ENCODE measurements at places on chromosomes 11 and 22.

DNA sequence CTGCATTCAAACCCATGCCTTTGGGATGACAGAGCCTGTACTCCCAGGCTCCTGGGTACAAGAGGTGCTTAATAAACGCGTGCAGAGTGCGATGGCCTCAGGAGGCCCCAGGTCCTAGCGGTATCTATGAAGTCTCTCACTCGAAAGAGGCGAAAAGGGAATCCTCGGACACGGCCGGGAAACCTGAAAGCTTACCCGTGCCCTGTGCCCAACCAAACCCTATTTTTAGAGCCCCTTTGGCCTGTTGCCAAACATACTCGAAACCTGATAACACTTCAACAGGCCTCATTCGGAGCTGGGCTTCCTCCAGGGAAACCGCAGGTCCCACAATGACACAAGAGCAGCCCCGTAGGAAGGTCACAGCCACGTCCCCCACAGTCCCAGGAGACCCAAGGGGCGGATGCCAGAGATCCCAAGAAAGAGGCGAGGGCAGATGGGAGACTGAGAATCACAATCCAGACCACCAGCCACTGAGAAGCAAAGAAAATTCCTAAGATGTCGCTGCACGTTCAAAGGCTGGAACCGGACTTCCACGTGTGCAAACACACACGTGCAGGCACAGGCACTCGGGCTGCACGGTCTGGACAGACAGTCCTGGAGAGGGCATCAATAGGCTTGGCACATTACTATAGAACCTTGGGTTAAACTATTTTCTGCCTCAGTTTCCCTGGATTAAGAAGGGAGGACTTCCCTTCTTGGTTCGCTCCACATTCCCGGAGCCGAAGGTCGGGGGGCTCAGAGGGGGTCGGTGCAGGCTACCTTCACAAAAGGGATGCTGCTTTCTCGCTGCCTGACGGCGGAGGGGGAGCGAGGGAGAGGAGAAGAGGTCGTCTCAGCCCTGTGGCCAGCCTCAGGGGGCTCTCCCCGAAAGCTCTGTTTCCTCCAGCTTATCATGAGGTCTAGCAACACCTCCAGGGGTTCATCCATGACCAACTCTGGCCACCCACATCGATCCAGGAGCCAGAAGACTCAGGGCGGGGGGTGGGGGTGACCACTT, 8.2 kb downstream of the PDGFB start:
- no peak for DNase-seq

DNA sequence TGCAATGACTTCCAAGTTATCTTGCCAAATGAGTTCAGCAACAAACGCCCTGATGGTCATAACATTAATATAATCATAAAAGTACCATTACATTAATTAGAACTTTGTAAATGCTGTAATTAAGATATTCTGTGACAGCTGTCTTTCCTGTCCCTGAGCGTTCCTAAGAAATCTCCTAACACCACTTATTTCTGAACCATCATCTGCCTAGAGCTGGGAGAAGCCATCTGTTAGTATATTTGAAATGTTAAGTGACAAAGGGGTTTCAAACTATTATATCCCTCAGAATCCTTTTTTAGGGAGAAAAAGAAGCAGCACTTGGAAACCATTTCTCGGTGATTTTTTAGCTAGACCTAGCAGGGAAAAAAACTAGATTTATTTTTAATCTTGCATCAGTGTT, 657.5 kb downstream of the FAM181B start:
- DNase-seq = no peak

GRCh38 chr11:70244698-70245097, 25.8 kb upstream of the PPFIA1 start:
- no peak for DNase-seq

DNA sequence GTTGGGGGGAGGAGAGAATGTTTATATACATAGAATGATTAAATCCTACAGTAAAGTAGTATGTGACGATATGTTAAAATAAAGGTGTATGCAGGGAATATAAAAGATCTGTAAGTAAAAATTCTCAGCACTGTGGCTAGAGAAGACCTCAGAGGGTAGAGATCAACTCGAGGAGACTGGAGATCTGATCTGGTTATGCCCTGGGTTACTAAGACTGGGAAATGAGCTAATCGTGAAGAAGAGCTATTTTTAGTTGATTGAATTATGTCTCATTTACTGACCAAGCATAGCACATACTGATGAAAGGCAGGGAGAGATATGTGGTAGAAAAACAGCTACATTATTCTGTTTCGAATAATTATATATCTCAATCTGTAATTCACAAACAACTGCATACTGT, 42.8 kb upstream of the ALKBH3 start:
- no peak for DNase-seq

DNA sequence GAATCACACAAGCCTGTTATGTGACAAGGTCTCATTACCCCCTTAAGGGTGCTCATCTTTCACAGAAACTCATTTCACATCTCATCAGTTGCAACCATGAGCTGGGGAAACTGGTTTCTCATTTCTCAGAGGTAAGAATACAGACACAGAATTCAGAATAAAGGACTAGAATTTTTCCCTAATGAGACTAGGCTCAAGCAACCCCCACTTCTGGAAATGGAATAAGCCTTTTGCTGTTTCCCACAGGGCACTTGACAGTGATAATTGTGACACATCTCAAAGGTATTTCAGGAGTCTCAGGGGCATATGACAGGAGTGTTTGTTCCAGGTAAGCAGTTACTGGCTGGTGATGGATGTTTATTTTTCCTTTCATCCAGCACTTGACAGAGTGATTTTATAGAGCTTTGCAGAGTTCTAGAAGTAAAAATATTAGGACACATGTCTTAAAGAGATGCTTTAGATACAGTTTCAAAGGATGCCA, 112.9 kb upstream of the DDI1 start:
- no peak for DNase-seq

DNA sequence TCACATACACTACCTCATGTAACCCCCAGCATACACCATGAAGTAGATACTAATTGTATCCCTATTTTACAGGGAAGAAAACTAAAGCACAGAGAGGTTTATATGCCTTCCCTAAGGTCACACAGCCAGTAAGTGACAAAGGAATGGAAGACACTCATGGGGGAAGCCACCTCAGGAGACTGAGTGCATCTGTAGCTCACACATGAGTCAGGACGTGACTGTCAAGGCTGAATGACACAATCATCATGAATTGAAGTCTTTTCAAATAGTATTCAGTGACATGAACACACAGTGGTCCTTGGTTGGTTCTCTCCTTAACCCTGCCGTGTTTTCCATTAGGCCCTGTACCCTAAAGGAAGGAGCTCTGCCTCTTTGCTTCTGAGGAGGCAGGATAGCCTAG, 463.0 kb downstream of the NTM start:
- no peak for DNase-seq

DNA sequence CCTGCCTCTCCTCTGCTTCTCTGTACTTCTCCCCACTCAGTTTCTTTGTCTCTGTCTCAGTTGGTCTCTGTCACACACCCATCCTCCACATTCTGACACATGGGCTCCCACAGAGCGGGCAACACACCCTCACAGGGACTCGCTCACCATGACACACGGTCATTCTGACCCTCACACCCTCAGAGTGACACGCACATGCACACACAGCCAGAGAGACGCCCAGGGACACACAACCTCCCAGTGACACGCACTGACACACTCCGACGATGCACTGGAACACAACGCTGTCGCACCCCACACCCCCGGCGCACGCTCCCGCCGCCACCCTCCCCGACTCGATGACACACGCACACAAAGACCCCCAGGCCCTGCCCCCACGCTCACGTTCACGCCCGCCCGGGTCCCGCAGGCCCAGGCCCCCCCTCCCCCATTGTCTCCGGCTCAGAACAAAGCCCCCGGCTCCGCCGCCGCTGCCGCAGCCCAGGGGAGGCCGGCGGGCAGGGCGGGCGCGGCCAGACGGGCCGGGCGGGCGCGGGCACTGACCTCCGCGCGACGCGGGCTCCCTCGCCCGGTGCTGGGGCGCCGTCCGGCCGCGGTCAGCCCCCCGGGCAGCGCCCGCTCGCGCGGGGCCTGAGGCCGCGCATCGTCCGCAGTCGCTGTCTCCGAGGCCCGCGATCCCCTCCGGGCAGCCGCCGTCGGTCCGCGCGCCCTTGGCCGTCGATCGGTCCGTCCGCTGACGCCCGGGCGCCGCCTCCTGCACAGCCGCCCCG, 404 bp downstream of the DCHS1 start:
- DNase-seq = no peak

DNA sequence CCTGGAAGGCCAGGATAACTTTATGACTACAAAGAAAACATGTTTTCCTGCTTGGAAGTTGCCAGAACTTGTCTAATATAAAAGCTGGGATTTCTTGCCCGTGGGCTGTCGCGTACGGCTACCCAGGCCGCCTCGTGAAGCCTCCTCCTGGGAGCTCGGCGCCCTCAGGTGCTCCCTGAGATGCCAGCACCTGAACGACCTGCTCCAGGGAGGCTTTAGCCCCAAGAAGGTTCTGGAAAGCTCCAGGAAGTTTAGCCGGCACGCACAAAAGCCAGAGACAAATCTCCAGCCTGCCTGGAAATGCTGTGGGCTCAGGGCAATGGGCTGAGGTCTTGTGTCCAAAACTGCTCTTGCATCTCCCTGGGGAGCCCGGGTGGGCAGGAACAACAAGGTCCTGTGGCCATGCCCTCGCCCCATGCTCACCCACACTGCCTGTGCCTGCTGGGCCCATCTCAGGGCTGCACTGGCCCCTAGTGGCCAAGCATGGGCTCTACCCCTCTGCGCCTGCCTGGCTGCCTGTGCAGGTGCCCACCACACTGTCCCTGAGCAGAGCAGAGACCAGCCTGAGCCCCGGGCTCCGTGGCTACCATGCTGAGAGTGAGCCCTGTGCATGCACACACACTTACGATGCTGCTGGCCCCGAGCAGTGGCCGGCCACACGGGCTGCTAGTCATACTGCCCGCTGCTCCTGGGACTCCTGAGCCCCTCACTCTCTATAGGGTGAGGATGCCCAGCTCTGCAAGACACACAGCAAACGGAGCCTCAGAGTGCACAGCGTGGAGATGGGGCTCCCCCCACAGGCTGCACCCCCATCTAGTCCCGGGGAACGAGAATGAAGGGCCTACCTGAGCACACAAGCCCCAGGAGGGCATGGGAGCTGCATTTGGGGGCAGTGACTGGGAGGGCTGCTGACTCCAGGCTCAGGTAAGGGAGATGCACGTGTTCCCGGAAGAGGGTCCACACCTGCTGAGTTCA, 4.9 kb upstream of the CELSR1 start:
- peak; percentile 50 for DNase-seq

- DNase-seq = no peak
Measured at GRCh38 chr11:134257101-134257500, 3.7 kb downstream of the ACAD8 start.

GRCh38 chr11:47125083-47125482, 51.6 kb downstream of the ARFGAP2 start:
- DNase-seq = no peak

GRCh38 chr11:134398644-134399292, 13.3 kb downstream of the B3GAT1 start:
- no peak for DNase-seq

DNA sequence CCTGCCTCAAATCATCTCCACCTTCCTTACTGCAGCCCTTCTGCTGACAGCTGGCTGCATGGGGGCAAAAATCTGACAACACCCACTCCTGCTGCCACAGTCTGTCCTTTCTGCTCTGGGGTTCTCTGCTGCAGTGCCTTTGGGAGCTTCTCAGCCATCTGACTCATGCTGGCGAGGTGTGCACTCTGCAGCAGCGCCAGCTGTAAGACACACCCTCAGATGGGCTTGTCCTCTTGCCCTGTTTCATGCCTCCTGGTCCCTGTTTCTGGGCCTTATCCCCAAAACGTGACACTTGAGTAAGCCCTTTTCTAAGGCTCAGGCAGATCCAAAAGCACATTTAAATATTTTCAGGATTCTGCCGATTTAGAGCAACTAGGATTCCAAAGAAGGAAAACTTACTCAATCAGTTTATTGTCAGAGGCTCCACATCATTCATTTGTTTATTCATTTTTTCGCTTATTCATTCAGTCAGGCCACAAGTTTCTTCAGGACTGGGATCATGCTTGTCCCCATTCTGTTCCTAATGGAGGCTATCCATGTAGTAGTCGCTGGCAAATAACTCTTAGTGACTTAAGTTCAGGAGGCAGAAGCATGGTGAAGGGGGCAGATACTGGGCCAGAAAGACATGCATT, 60.2 kb downstream of the SMIM38 start:
- DNase-seq = no peak

- peak; percentile 19 for DNase-seq
Measured at GRCh38 chr11:118437208-118438125, 1.2 kb downstream of the KMT2A start.

- no peak for DNase-seq
Measured at GRCh38 chr11:93291110-93291509, 39.4 kb upstream of the DEUP1 start.

DNA sequence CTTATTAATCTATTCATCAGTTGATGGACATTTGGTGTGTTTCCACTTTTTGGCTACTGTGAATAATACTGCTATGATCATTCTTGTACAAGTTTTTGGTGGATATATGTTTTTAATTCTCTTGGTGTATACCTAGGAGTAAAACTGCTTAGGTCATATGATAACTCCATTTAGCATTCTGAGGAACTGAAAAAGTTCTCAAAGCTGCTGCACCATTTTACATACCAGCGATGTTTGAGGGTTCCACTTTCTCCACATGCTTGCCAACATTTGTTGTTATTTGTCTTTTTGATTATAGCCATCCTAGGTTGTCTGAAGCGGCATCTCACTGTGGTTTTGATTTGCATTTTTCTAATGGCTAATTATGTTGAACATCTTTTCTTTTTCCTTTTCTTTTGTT, 4.1 kb upstream of the ACER3 start:
- DNase-seq = no peak

GRCh38 chr11:81380395-81380794, 1353.3 kb downstream of the FAM181B start:
- DNase-seq = no peak

GRCh38 chr11:29781268-29781667, 235.6 kb downstream of the KCNA4 start:
- DNase-seq = no peak

DNA sequence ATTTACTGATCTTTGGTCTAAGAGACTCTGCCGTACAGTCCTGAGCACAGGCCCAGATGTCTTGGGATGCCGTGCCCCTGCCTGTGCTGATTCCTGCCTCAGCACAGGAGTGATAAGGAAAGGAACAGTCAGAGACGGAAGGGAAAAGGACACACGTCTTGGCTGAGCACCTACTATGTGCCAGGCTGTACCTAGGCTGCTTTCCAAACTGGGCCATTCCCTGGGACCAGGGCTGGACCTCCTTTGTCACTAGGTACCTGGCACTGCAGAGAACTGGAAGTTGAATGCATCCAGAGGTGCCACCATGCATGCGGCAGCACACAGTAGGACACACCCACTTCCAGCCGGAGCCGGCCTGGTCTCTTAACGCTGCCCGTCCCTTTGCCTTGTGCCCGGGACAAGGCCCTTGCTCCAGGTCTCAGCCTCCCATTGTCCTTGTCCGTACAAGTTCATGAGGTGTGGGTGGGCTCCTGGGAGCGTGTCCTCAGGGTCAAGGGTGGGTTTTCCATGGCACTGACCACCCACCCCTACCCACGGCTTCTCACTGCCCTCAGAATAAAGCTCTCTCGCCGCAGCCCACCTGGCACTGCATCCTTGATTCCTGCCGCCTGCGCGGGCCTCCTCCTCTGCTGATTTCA, 1.1 kb upstream of the SSTR3 start:
- DNase-seq = no peak

- DNase-seq = no peak
Measured at GRCh38 chr11:111526501-111526900, 11.9 kb downstream of the HOATZ start.

Measured in stimulated activated CD4-positive, alpha-beta T cell treated with anti-CD3 and anti-CD28 coated beads, Interleukin-12 subunit alpha, Interleukin-12 subunit beta, amount 100 ng/mL, for 24 hours (primary cell).